Spinal cord (tissue), 10 donors: ENCODE measurements at places on chromosomes 6 and 20. TPM values are rescaled to one million over a fixed set of nuclear protein-coding genes. Genes with fewer than 3 reads are reported as not detected.
A peak's percentile ranks its signal among the peaks of the same experiment; 100 is the strongest.

Gene WFDC12
- total RNA-seq: not detected

GRCh38 chr20:2295886-2296515, at the start of gene TGM3:
TGM3 (plus strand) TSS chr20:2296001; CDS start chr20:2296064, 63 bp downstream.
- H3K4me3 ChIP-seq: no peak within 1 kb of the TSS
- H3K27ac ChIP-seq: no peak within 1 kb of the TSS
- no peaks in the 10 kb centered on the region for H3K27me3 ChIP-seq
- H3K4me1 ChIP-seq: peaks cover 4% of the 10 kb centered on the region
- H3K36me3 ChIP-seq: no peaks in the 10 kb centered on the region

Gene KCNQ5
- 2.4 TPM for total RNA-seq

DNA sequence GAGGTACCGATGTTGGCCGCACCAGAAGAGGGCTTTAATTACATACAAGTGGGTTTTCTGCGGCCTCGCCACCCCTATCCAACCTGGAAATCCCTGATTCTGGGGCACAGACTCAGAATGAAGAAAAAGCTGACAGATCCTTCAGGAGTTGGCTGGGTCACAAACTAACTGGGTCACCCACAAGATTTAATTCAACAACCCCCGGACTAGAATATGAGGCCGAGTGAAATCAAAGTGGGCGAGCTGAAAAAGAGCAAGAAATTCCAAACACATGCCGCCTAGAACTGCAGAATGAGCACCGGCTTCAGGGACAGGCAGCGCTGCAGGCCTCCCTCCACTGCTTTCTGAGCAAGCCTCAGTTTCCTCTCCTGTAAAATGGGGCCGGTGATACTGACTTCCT, 30.0 kb downstream of the GRM4 start:
- H3K27ac ChIP-seq: no peak overlapping the region
- H3K36me3 ChIP-seq: no peaks in the 10 kb centered on the region
- H3K27me3 ChIP-seq: no peaks in the 10 kb centered on the region
- no peak for DNase-seq

- H3K4me1 ChIP-seq: peaks cover 12% of the 10 kb centered on the region
- no peaks in the 10 kb centered on the region for H3K27me3 ChIP-seq
- no peak overlapping the region for H3K4me3 ChIP-seq
- H3K27ac ChIP-seq: no peak overlapping the region
- no peak for DNase-seq
- no peaks in the 10 kb centered on the region for H3K36me3 ChIP-seq
Observed at GRCh38 chr20:50758469-50758868, 27.1 kb downstream of the PARD6B start.

- no peaks in the 10 kb centered on the region for H3K27me3 ChIP-seq
- H3K4me1 ChIP-seq: no peaks in the 10 kb centered on the region
- H3K36me3 ChIP-seq: peaks cover 2% of the 10 kb centered on the region
- no peak overlapping the region for H3K27ac ChIP-seq
Observed at GRCh38 chr6:35267446-35267845, 7.9 kb downstream of the ZNF76 start.

DNA sequence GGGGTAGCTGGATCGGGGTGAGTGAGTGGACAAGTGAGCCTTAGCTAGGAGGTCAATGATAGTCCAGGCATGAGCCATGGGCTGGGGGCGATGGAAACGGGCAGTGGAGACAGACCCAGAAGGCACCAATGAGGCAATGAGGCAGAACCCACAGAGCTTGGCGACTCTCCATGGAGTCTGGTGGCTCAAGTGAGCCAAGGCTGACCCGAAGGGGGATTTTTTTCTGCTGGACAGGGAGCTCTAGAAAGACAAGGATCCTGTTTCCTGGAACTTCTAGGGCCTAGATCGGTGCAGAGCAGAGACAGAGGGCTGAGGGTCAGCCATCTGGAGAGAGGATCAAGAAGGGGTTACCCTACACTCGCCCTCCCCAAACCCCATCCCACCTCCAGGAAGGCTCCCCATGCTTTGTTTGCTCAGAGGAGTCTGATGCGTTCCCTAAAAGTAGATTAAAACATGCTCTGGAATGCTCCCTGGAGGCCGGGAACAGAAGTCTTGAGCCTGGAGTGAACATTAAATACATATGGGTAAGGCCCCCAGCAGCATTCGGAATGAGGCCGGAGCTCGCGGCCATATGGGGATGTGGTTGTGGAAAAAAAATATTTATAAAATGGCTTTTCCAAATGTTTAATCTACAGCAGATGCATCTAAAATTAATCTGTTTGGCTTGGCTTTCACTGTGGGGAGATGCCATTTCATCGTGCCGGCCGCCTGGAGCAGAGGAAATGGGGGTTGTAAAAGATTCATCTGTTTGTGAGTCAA, 237.8 kb upstream of the PMEPA1 start:
- peak overlapping the region; percentile 25 for H3K27ac ChIP-seq
- no peaks in the 10 kb centered on the region for H3K36me3 ChIP-seq
- no peaks in the 10 kb centered on the region for H3K27me3 ChIP-seq
- DNase-seq: peak; percentile 55
- H3K4me1 ChIP-seq: peaks cover 14% of the 10 kb centered on the region

GRCh38 chr20:10812759-10813327, 139.0 kb upstream of the JAG1 start:
- H3K4me1 ChIP-seq: no peaks in the 10 kb centered on the region
- H3K27ac ChIP-seq: no peak overlapping the region
- H3K4me3 ChIP-seq: no peak overlapping the region
- DNase-seq: no peak
- H3K36me3 ChIP-seq: no peaks in the 10 kb centered on the region
- H3K27me3 ChIP-seq: no peaks in the 10 kb centered on the region

GRCh38 chr20:33554914-33555420, 65.1 kb downstream of the CBFA2T2 start:
- H3K27me3 ChIP-seq: no peaks in the 10 kb centered on the region
- peak overlapping the region; percentile 53 for H3K27ac ChIP-seq
- H3K4me1 ChIP-seq: peaks cover 3% of the 10 kb centered on the region

GRCh38 chr6:137056121-137056880, 11.5 kb upstream of the IL20RA start:
- no peak overlapping the region for H3K4me3 ChIP-seq
- no peaks in the 10 kb centered on the region for H3K4me1 ChIP-seq
- DNase-seq: no peak
- H3K36me3 ChIP-seq: no peaks in the 10 kb centered on the region

- H3K4me3 ChIP-seq: peak overlapping the region; percentile 51
- no peak overlapping the region for H3K27ac ChIP-seq
- peaks cover 50% of the 10 kb centered on the region for H3K27me3 ChIP-seq
- no peaks in the 10 kb centered on the region for H3K36me3 ChIP-seq
- peak; percentile 95 for DNase-seq
- H3K4me1 ChIP-seq: peaks cover 27% of the 10 kb centered on the region
Observed at GRCh38 chr6:127120787-127121636, 2.5 kb downstream of the RSPO3 start.

DNA sequence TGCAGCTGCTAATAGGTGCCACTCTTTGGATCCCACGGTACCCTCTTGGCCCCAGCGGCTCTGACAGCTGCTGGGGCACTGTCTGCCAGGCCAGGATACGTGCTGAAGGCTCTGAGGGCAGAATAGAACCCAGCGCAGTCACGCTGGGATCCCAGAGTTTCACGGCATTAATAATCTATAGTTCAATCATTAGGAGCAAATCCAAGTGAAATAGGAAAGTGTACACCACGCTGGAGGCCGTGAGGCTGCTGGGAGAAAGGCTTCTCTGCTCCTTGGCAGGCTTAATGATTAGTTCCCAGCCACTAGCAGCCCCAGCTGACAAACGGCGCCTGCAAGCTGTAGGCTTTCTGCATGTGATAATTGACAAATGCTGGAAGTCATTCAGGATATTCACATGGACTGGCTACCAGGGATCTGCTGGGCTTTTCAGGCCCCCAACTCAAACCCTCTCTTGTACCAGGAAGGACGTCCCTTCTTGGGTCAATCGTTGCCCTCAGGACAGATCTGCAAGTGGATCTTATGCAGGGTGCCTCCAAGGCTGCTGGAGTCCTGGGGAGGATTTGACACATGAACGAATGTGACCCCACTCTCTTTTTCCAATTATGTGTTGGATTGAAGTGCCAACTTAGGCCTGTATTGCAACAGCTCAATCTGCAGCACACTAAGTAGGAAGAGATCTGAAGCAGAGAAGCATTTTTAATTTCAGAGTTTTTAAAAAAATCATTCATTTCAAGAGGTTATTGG, 50.1 kb upstream of the INSM1 start:
- no peaks in the 10 kb centered on the region for H3K36me3 ChIP-seq
- H3K4me3 ChIP-seq: no peak overlapping the region
- H3K4me1 ChIP-seq: peaks cover 10% of the 10 kb centered on the region
- DNase-seq: no peak
- no peak overlapping the region for H3K27ac ChIP-seq
- H3K27me3 ChIP-seq: no peaks in the 10 kb centered on the region

Gene MUCL3
- total RNA-seq: not detected

Gene LY6G6D
- total RNA-seq: 1.1 TPM

Gene HLA-DRA
- total RNA-seq: 90.1 TPM

Gene MDC1
- 13.8 TPM for total RNA-seq

GRCh38 chr20:48262955-48263354, 477.7 kb upstream of the SULF2 start:
- no peak overlapping the region for H3K4me3 ChIP-seq
- H3K4me1 ChIP-seq: peaks cover 9% of the 10 kb centered on the region
- no peak overlapping the region for H3K27ac ChIP-seq
- no peak for DNase-seq
- H3K36me3 ChIP-seq: no peaks in the 10 kb centered on the region

DNA sequence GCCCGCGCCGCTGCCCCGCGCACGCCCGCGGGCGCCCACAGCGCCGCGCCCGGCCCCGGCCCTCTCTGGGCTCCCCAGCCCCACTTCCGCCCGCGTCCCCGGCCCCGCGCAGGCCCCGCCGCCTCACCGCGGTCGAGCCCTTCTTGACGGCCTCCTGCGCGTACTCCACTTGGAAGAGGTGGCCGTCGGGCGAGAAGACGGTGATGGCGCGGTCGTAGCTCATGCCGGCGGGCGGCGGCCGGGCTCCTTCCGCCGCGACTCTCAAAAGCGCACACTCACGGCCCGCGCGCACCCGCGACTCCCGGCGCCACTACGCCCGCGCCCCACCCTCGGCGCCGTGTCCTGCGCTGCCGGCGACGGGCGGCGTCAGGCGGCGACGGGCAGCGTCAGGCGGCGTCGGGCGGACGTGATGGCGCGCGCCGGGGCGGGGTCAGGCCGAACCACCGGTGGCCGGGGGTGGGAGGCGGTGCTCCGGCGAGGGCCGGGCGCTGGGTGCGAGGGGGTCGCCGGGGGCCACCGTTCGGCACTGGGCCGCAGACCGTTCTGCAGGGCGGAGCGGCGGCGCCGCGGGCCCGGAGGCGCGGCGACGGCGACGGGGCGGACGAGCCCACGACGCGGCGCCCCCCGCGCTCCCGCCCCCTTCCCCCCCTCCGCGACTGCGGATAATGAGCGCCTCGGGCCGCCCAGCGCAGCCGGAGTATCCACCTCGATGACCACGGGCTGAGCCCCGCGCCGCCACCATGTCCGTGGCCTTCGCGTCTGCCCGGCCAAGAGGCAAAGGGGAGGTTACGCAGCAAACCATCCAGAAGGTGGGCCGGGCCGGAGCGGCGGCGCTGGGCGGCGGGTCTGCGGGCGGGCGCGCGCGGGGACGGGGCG, at the start of the genes PSMA7 and SS18L1:
Gene PSMA7 (minus strand): TSS at position 314 of the 876 bp plus-strand sequence. CDS start 91 bp downstream, at position 223.
Gene SS18L1 (plus strand): TSS at position 689 of the 876 bp plus-strand sequence. CDS start 52 bp downstream, at position 741.
- peak; percentile 77 for DNase-seq
- peaks cover 39% of the 10 kb centered on the region for H3K36me3 ChIP-seq
- peaks cover 36% of the 10 kb centered on the region for H3K4me1 ChIP-seq
- peak within 1 kb of the TSS; percentile 84 for H3K27ac ChIP-seq

Gene ULBP3
- total RNA-seq: 5.2 TPM

GRCh38 chr6:150458579-150458978, 89.8 kb downstream of the IYD start:
- no peak overlapping the region for H3K4me3 ChIP-seq
- no peaks in the 10 kb centered on the region for H3K4me1 ChIP-seq
- no peak overlapping the region for H3K27ac ChIP-seq
- H3K27me3 ChIP-seq: no peaks in the 10 kb centered on the region
